ENCODE measurements at places on chromosomes 7 and 10. TPM values are rescaled to one million over a fixed set of nuclear protein-coding genes. Genes with fewer than 3 reads are reported as not detected.

DNA sequence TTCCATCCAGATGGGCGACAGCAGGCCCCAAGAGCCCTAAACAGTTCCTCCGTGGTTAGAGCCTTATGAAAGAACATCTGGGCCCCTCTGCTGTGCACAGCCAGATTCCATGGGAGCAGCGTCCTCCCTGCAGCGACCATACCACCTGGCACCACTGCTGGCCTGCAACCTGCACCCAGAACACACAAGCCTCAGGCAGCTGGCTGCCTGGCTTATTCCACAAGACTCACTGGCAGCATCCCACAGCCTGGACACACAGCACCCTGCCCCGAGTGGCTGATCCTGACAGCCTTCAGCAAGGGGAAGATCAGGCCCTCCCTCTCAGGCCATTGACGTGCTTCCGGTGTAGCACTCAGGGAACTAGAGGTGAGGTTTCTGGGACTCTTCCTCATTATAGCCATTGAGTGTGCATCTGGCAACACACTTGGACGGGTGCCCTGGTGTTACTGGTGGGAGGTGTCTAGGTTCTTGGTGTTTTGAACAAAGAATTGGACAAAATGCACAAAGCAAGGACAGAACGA lies 33.7 kb upstream of the ERCC6 start:
- H3K27ac ChIP-seq, result no peak overlapping the region
- DNase-seq, result no peak
- H3K4me1 ChIP-seq, result peaks cover 38% of the 10 kb centered on the region
- no peaks in the 10 kb centered on the region for H3K27me3 ChIP-seq

COL1A2 gene
- not detected for total RNA-seq

DNA sequence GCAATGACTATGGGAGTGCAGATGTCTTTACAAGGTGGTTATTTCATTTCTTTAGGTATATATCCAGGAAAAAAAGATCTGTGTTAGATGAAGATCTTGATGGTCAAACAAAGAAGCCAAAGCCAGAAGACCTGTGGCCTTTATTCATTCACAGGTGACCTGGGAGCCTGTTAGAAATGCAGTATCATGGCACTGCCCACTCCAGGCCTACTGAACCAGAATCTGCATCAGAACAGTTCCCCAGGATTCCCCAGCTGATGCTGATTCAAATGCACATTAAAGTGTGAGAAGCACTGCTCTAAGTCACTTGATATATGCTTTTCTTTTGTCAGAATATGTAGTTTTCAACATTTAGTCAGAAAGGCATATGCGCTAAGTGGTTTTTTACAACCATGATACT lies 251.1 kb downstream of the IPMK start:
- H3K4me1 ChIP-seq, result no peaks in the 10 kb centered on the region
- DNase-seq, result no peak
- H3K27me3 ChIP-seq, result no peaks in the 10 kb centered on the region
- H3K36me3 ChIP-seq, result no peaks in the 10 kb centered on the region
- H3K4me3 ChIP-seq, result no peak overlapping the region

INSYN2A gene
- total RNA-seq, result not detected

DNA sequence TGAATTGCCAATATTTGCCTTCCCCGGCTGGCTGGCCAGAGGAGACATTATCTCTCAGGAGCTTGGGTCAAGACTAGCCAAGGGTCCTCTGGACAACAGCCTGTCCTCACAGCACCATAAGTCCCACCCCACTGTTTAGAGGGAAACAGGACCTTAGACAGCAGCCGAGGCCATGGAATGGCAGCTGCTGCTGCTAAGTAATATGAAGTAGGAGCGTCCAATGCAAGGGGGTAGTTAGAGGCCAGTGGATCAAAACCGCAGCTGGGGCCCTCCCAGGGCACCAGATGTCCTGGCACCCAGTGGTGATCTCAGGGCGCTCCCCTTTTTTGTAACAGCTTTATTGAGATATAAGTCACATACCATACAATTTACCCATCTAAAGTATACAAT lies 12.9 kb upstream of the KCP start:
- peaks cover 5% of the 10 kb centered on the region for H3K4me1 ChIP-seq
- peaks cover 19% of the 10 kb centered on the region for H3K27me3 ChIP-seq
- no peak for DNase-seq
- no peak overlapping the region for H3K27ac ChIP-seq
- H3K4me3 ChIP-seq, result no peak overlapping the region

TRIM74 gene
- 2.6 TPM for total RNA-seq

DPP6 gene
- not detected for total RNA-seq

GRCh38 chr7:30915005-30915601 lies 3.5 kb downstream of the AQP1 start:
- H3K27ac ChIP-seq, result peak overlapping the region; percentile 74
- H3K27me3 ChIP-seq, result no peaks in the 10 kb centered on the region
- no peaks in the 10 kb centered on the region for H3K36me3 ChIP-seq
- DNase-seq, result no peak
- H3K4me3 ChIP-seq, result no peak overlapping the region

DNA sequence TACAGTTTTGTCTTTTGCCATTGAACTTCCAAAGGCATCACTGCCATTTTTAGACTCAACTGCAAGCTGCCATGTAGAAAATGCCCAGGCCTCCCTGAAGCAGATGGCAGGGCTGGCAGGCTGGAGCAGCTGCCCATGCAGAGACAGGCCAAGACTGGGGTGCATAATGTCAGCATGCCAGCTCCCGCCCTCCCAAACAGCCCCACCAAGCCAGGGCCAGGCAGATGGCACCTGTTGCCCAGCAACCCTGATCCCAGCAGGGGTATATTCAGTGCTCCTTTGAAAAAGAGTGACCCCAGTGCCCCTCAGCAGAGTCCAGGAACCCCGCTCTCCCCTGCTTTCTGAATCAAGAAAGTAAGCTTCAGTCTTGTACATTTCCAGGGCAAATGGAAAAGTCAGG lies 32.6 kb downstream of the VSTM4 start:
- no peak overlapping the region for H3K27ac ChIP-seq
- no peak overlapping the region for H3K4me3 ChIP-seq
- no peak for DNase-seq
- peaks cover 34% of the 10 kb centered on the region for H3K27me3 ChIP-seq
- H3K36me3 ChIP-seq, result no peaks in the 10 kb centered on the region
- H3K4me1 ChIP-seq, result no peaks in the 10 kb centered on the region

GRCh38 chr7:92569137-92569536 lies 21.1 kb downstream of the FAM133B start:
- no peaks in the 10 kb centered on the region for H3K4me1 ChIP-seq
- no peak overlapping the region for H3K4me3 ChIP-seq
- no peaks in the 10 kb centered on the region for H3K27me3 ChIP-seq
- DNase-seq, result no peak
- H3K36me3 ChIP-seq, result peaks cover 49% of the 10 kb centered on the region

DNA sequence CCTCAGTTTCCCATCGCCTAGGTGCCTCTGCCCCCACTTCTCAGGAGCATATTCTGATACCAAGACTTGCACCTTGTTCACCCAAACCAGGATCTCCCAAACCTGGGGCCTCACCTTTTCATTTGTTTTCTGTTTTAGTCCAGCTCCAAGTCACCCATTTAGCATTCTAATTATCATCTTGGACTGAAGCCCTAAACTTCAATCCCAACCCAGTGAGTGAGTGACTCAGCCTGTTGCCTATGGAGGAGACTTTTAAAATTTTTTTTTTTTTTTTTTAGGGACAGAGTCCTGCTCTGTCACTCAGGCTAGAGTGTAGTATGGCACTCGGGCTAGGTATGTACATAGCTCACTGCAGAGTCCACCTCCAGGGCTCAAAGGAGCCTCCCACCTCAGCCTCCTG lies 378.9 kb upstream of the AUTS2 start:
- no peak for DNase-seq
- H3K36me3 ChIP-seq, result no peaks in the 10 kb centered on the region
- no peaks in the 10 kb centered on the region for H3K27me3 ChIP-seq
- H3K4me3 ChIP-seq, result no peak overlapping the region
- H3K4me1 ChIP-seq, result peaks cover 4% of the 10 kb centered on the region

- no peaks in the 10 kb centered on the region for H3K36me3 ChIP-seq
- no peak overlapping the region for H3K27ac ChIP-seq
- no peak for DNase-seq
- no peaks in the 10 kb centered on the region for H3K4me1 ChIP-seq
- no peak overlapping the region for H3K4me3 ChIP-seq
These were observed 61.7 kb upstream of the NPTX2 start for GRCh38 chr7:98555403-98555802.

Data from PC-9 (cell line).